CD4-positive, alpha-beta T cell (primary cell): ENCODE measurements at places on chromosomes 7 and 10. TPM values are rescaled to one million over a fixed set of nuclear protein-coding genes. Genes with fewer than 3 reads are reported as not detected.

- no peak for DNase-seq
Observed at GRCh38 chr7:80884511-80885195, 34.2 kb downstream of the SEMA3C start.

DNA sequence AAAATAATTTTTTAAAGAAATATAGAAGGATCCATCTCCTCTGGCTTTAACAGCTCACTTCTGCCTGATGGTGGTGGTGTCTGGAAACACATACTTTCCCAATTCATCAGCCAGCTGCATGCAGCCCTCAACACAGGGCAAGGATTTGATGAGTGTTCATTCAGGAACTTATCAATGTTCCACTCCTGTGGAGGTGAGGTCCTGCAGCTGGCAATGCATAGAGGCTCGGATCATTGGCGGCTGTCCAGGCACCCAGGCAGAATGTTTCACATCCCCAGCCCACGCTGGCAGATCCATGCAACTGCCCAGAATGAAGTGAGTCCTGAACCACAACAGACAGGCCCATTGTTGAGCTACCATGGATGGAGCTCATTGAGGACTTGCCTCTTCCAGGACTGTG, 55.2 kb upstream of the KCNMA1 start:
- DNase-seq = no peak

DNA sequence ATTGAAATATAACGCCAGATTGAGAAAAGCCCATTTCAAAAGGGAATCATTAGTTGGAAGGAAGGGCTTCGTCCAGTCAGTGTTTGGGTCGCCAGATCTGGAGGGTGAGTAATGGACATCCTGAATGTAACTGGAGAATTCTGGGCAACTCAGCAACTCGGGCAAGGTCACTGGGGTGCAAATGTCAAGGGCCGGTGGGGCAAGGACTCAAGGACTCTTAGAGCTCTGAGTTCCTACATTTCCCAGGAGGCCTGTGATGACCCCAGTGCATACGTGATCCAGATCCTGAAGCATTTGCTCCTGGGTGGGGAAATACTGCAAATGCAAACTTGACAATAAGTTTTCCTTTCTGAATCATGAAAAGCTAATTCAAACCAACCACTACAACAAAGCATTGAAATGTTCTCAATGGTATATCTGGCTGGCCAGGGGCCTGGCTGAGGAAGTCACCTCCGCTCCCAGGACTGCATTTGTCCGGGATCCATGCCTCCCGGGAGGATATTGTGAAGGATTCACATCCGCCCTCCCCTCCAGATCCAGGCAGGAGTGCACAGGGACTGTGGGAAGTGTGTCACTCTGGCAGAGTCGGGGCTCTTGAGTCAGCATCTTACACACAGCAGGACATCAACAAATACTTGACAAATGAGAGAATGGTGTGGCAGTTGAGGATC, 164.0 kb downstream of the FANK1 start:
- DNase-seq = no peak

DNA sequence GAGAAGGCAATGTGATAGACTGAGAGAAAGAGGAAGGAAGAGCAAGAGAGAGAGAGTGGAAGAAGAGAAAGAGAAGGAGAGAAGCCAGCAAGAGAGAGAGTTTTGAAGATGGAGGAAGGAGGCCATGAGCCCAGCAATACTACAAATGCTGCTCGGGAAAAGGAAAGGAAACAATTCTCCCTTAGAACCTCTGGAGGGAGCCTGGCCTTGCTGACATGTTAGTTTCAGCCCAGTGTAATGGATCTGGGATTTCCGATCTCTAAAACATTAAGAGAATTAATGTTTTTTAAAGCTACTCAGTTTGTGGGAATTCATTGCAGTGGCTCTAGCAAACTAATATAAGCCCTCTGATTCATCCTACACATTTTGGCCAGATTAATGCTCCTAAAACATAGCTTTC, 206.8 kb upstream of the MTPN start:
- no peak for DNase-seq

BLNK gene
- total RNA-seq = not detected
